ENCODE measurements at places on chromosomes 12 and 14. TPM values are rescaled to one million over a fixed set of nuclear protein-coding genes. Genes with fewer than 3 reads are reported as not detected.

DNA sequence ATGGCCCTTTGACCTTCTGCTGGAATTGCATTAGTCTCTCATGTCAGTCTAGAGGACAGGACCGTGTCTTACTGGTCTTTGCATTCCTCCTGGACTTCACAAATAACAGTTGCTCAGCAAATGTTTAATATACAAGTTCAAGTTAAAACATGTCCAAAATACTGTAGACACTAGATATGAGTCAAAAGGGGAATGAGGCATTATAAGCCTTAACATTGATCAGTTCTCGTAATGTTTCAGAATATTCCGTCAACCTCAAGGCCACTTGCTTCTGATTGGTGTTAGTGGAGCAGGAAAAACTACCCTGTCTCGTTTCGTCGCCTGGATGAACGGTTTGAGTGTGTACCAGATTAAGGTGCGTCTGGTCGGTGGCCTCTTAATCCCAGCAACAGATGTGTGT lies 59.9 kb downstream of the HSP90AA1 start:
- no peak for DNase-seq

KLRG1 gene
- total RNA-seq: 1.5 TPM

RNASE7 gene
- not detected for total RNA-seq

RERGL gene
- not detected for total RNA-seq

KCNMB4 gene
- total RNA-seq: 5.0 TPM

SLC2A13 gene
- 6.8 TPM for total RNA-seq

GRCh38 chr12:125406131-125406530 lies 340.9 kb downstream of the AACS start:
- no peak for DNase-seq

WNT1 gene
- total RNA-seq: not detected

DNA sequence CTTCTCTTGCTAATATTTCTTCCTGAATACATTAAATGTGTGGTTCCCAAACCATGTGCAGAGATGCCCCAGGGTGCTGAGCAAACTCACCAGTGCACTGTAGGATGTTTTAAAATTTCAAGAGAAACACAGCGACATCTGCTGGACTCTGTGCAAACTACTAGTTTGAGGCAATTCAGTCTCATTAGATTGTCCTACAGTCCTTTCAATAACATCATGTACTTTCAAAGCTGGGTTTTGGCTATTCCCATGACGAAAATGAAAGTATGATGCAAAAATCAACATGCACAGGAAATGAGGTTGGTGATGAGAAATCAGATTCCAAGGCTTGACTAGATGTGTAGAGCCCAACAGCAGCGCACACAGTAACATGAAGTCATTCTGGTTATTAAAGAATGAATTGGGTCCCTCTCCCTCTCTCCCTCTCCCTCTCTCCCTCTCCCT lies 66.3 kb downstream of the CLIP1 start:
- peak; percentile 34 for DNase-seq

GRCh38 chr12:47165934-47166333 lies 86.2 kb upstream of the AMIGO2 start:
- DNase-seq: no peak

DNA sequence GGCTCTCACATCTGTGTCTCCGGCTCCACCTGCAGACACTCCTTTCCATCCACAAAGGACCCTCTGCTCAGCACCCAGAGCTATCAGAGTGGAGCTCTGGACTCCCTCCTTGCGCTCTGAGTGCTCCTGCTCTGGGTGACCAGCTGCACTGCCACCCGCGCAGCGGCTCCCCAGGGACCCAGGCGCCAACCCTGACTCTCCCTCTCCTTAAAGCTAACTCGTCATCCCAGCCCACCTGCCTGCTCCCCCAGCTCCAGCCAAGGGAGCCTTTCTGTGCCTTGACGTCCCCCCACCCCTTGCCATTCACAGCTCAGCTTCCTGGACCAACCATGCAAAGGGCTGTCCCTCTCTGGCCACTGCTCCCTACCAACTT lies 99.0 kb downstream of the SETD3 start:
- DNase-seq: no peak

CCDC197 gene
- total RNA-seq: not detected

GRCh38 chr14:61503167-61503801 lies 181.9 kb downstream of the PRKCH start:
- no peak for DNase-seq

DNA sequence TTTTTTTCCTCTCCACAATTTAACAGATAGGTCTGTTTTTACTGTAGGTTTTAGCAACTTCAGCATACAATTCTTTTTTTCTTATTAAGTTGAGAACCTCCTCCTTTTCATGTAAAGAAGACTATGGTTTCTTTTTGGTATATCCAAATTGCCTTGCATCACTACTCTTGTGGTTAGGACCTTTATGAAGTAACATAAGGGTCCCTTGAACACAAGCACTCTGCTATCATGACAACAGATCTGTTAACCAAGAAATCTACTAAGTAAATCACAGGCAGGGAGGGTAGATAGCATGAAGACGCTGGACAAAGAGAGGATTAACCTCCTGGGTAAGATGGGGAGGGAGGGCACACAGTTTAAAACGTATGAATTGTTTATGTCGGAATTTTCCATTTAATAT lies 380.6 kb downstream of the CCDC91 start:
- DNase-seq: no peak

ARHGEF25 gene
- total RNA-seq: 3.6 TPM

- DNase-seq: no peak
Observed at GRCh38 chr12:75850721-75851462, 180.7 kb downstream of the PHLDA1 start.

SLC25A47 gene
- total RNA-seq: 0.17 TPM

GRCh38 chr12:91687052-91688017 lies 458.3 kb downstream of the BTG1 start:
- DNase-seq: peak; percentile 23

DNA sequence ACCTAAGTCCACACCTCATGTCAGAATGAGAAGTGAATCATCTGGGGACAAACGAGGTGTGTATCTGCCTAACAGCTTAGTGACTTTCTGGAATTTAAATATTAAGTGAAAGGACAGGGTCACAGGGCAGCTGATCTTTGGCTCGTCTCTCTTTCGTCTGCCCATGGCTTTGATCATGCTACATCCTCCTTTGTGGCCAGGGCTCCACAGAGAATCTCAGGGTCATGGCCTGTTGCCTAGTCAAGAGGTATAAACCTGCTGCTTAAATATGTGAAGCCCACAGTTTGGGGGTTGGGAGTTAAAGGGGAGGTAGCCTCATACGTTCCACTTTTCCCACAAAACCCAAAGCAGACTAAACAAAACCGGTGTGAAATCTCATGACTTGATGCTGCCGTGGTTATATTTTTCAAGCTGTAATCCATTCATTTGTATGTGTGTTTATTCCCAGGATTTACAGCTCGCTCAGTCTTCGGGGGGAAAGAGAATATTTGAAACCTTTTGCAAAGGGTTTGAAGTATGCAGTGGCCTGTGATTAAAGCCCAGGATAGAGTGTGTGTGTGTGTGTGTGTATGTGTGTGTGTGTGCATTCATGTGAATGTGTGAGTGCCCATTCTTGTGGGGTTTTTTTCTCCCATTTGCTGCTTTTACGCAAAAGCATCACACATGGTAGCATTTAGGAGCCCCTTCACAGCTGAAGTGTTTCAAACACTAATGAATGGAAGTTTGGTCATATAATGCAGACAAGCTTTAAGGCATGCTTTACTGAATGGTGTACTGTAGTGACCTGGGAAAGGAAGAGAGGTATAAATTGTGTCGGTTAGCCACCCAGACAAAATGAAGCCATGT lies 137.1 kb downstream of the HMGA2 start:
- no peak for DNase-seq

PPP4R4 gene
- total RNA-seq: 5.5 TPM

DNA sequence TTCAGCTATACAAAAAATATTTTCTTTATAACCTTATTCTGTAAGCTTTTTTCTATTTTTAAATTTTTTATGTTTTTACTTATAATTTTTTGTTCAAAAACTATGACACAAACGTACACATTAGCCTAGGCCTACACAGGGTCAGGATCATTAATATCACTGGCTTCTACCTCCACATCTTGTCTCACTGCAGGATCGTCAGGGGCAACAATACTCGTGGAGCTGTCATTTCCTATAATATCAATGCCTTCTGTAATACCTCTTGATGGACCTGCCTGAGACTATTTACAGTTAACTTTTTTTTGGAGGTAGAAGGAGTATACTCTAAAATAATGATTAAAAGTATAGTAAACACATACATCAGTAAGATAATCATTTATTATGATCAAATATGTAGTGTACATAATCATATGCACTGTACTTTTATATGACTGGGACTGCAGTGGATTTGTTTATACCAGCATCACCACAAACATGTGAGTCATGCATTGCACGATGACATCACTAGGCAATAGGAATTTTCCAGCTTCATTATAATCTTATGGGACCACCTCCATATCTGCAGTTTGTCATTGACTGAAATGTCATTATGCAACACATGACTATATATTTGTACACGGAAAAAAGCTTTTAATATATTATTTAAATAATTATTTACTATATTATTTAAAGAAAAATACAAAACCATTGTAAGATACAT lies 18.5 kb upstream of the PMCH start:
- peak; percentile 35 for DNase-seq

DNA sequence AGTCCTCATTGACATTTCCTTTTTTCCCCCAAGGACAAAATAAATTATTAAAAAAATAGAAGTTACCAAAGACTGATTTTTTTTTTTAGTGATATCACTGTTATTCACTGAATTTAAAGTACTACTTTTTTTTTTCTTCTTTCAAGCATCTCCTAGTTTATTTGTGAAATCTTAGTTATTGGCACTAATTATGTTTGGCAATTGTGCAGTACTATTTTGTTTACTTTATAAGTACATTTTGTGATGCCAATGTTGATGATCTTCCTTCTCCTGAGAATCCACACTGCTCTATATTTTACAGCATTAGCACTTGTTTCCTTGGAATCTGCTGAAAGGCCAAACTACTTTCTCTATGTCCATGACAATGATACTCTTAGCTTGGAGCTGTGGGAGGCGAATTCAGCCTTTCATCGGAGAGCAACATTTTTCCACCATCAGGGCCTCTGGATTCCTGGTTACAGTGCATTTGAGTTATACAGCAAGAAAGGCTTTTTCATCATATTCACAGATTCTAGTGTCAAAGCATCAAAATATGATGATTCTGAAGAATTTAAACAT lies 123.8 kb upstream of the PTPRQ start:
- DNase-seq: no peak

- no peak for DNase-seq
Observed at GRCh38 chr14:22438742-22439141, 150.3 kb downstream of the DAD1 start.
